Stimulated activated CD4-positive, alpha-beta T cell treated with anti-CD3 and anti-CD28 coated beads, Interleukin-1b, Interleukin-23, amount 100 ng/mL, for 1 hour (primary cell): ENCODE measurements at places on chromosomes 13 and 19.

DNA sequence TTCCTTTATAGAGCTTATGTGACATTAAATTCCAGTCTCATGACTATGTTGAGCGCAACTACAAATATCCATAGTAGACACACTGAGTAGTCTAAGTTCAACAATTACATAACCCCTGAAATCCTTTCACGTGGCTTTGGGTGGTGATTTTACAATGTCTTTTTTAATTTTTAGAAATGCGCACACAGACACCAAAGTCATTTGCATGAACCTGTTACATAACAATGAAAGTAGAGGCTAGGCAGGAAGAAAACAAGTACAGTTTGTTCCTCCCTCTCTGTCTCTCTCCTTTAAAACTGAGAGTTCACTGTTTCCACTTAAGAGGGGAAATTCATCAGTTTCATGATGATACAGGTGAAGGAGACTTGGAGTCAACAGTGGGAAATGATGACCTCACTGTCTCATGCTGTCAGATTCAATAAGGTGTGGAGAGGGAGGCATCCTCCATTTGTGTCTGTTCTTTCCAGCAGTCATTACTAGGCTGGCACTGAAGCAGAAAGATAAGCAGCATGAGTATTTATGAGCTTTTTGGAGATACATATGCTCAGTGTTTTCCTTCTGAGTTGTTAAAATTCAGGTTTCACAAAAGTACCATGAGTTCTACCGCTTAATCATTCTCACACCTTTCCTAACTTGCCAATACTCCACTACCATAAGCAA lies 201.8 kb downstream of the LHFPL6 start:
- no peak for DNase-seq

GRCh38 chr13:43054803-43055802 lies 31.7 kb downstream of the DNAJC15 start:
- DNase-seq = no peak

GRCh38 chr19:37893845-37894575 lies 12.4 kb downstream of the WDR87 start:
- no peak for DNase-seq

GRCh38 chr19:15902254-15902653 lies 4.4 kb upstream of the CYP4F2 start:
- no peak for DNase-seq

- DNase-seq = no peak
Observed at GRCh38 chr19:2343289-2343982, 15.0 kb downstream of the SPPL2B start.

DNA sequence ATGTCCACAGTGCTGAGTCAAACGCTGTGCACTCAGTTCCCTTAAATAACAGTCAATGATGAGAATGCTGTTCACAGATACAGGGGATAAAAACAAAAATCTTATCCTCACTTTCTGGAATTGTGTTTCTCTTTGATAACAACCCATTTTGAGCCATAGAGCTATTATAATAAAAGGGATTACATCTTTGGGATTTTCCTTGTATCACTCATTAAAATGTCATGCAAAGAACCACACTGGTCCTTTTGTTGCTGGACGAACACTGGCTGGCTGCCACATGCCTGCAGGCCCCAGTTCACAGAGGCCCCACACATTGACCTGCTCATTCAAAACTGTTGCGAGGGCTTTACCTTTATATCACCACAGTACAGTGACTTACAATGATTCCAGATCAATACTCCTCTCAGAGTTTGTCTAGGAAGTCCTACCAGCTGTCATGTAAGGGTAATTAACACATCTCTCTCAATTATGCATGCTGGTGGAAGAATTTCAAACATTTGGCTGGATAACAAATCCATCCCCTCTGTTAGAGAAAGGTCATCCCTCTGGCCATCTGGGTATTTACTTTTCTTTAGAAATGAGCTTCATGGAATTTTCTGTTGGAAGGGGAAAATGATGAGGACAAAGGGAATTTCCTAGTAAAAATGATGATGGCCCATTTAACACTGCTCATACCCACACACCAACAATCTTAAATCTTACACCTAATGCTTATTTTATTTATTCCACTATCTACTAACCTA lies 85.9 kb downstream of the MBNL2 start:
- no peak for DNase-seq
